ENCODE measurements at places on chromosomes 2 and 18.

GRCh38 chr2:160363961-160364360 lies 129.6 kb downstream of the RBMS1 start:
- no peak for DNase-seq

GRCh38 chr18:68439642-68440041 lies 275.3 kb downstream of the TMX3 start:
- DNase-seq = no peak

DNA sequence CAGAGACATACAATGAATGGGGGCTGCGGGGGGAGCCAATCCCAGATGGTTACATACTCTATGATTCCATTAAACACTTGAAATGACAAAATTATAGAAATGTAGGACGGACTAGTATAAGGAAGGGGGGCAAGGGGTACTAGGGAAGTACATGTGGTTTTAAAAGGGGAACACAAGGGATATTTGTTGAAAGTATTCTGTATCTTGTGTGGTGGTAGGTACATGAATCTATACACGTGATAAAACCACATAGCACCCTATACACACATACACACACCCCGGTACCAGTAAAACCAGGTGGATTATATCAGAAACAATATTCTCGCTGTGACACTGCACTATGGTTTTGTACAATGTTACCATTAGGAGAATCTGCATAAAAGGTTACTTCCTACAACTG lies 45.4 kb downstream of the ASXL2 start:
- DNase-seq = no peak

DNA sequence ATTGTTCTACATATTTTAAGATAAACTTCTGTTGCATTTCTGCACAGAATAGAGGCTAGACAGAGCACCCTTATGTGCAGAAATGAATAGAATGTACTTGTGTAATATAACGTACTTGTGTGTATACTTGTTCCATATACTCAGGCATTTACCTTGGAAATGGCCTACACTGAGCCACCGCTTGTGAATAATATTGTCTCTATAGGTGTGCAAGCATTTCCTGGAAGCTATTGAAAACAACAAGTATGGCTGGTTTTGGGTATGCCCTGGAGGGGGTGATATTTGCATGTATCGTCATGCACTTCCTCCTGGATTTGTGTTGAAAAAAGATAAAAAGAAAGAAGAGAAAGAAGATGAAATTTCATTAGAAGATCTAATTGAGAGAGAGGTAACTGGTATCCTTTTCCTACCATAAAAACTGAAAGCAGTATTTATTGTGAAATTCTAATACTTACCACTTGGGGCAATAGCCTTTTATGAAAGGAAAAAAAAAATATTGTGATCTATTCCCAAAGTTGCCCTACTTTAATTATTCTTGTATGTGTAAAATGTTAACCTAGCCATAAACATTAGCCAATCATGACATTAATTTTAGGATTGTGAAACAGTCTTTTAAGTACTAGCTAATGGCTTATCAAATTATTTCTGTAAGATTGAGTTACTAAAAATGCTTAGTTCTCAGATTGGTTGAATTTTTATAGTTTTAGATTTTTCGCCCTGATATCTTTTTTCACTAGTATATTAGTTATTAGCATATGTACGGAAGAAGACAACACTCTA lies 18.0 kb downstream of the ZC3H15 start:
- no peak for DNase-seq

DNA sequence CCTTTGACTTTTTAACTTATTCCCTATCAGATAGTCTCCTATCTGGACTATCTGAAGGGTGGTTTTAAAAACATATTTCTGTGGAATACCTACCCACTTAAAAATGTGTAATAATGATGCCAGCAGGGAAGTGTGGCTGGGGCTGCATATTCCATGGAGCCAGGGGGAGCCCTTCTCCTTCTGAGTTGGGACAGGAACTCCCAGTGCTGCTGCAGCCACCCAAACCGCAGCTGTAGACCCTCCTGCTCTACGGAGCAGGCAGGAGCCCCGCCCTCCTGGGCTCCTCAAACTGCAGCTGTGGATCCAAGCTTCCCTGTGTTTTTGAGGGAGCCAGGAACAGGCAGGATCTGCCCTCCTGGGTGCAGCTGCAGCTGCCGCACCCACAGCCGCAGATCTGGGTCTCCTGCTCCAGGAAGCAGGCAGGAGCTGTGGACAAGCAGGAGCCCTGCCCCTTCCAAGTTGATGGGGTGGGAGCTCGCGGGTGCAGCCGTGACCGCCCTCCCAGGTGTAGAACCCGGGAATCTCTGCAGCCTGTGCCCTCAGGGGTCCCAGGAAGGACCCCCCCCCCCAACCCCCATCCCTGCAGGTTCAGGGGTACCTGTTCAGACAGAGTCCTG lies 57.8 kb downstream of the PDK1 start:
- no peak for DNase-seq

DNA sequence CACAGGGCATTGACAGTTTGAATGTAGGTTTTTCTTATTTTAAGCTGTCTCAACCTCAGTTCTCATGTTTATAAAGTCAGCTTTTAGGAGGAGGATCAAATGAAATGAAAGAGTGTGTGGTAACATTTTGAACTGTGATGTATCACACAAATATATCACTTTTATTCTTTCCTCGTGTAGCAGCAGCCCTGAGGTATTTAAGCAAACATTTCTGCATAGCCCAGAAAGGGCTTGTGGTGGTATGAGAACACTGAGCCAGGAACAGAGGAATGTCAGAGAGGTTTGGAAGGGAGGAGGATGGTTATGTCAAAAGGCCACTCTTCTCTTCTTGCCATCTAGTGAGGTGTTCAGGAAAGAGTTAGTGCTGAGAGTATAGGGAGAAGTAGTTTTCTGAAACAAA lies 150.2 kb downstream of the PARD3B start:
- no peak for DNase-seq

DNA sequence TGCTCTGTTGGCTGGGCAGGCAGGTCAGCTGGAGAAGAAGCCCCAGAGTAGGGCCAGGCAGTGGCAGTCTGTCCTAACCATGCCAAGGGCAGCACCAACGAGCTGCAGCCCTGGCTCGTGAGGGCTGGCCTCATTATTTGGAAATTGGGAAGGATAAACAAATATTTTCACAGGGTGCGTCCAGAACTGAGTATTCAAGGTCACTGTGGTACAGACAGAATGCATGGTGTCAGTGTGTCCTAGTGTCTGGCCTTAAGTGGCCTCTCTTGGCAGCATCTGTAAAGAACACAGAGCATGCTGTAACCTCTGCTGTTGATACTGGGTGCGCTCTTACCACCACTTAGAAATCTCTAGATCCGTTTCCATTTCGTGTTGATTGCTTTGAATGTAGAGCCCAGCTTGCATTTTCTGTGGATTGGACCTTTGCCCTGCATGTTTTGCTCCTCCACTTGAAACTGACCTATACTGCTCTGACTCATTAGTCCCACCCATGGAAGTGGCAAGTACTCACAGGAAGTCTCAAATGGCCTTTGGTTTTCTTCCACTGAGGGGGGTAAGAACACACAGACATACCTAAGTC lies 88.2 kb downstream of the GREB1L start:
- DNase-seq = no peak

- DNase-seq = no peak
These were observed 42.8 kb upstream of the TTC39C start for GRCh38 chr18:23971666-23972230.
